ENCODE measurements at places on chromosomes 6 and 20. TPM values are rescaled to one million over a fixed set of nuclear protein-coding genes. Genes with fewer than 3 reads are reported as not detected.

The RIPPLY2 gene
- total RNA-seq: not detected

The OR2B6 gene
- not detected for total RNA-seq

The TTK gene
- total RNA-seq: 46.0 TPM

The VIP gene
- not detected for total RNA-seq

The MYCT1 gene
- 2.9 TPM for total RNA-seq

The VGLL2 gene
- total RNA-seq: not detected

- no peak for DNase-seq
Observed at GRCh38 chr6:134287859-134288537, 29.9 kb downstream of the SGK1 start.

- peak; percentile 75 for DNase-seq
Observed at GRCh38 chr6:104623052-104623690, 236.5 kb downstream of the HACE1 start.
